ENCODE measurements at places on chromosomes 1 and 21.

GRCh38 chr1:10696977-10697376, 99.5 kb downstream of the CASZ1 start:
- H3K27me3 ChIP-seq: no peaks in the 10 kb centered on the region
- H3K4me1 ChIP-seq: peaks cover 27% of the 10 kb centered on the region
- H3K4me3 ChIP-seq: no peak overlapping the region
- H3K27ac ChIP-seq: no peak overlapping the region

DNA sequence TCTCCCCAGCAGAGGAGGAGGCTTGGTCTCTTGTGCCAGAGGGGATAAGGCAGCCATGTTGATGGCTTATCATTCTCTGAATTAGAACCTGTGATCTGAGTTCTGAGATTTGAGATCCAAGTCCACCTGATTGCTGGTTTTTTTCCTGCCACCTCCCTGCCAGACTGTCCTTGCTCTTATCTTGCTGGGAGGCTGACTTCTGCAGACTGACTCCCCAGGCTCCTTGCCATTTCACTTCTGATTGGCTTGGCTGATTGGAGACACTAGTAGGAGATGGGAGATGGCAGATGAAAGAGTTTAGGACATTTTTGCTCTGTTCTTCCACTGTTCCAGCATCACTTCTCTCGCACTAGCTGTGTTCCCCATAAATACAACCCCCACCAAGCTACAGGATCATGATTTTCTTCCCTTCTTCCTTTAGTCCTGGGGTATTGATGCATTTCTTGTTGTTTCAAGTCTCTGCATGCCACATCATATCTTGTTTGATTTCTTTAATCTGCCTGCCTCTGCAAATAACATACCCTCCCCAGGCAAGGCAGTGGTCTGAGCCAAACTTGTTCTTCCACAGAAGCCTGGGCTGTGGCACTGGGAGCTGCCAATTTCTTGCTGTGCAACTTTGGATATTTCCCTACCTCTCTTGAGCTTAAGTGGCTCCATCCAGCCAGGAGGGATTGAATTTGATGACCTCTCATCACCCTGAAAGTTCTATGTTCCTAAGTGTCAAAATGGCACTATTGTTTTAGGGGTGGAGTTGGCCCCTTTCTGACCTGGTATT, 963 bp upstream of the CYP4B1 start:
- no peak for DNase-seq
- no peak overlapping the region for H3K27ac ChIP-seq
- peaks cover 59% of the 10 kb centered on the region for H3K27me3 ChIP-seq

DNA sequence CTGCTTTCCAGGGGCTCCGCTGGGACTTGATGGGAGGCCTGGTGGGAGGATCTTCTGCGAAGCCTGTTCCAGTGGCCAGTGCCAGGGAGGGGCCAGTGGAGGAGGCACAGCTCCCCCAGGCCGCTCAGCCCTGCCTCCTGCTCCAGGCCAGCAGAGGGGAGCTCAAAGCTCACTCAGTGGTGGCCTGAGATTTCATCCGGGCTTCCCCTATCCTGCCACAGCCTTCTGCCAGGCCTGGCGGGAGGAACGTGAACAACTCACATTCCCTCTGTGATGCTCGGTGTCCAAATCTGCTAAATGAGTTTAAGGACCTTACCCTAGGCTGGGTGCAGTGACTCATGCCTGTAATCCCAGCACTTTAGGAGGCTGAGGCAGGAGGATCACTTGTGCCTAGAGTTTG, 3.3 kb downstream of the CLCNKB start:
- peaks cover 69% of the 10 kb centered on the region for H3K27me3 ChIP-seq
- no peak overlapping the region for H3K27ac ChIP-seq
- no peaks in the 10 kb centered on the region for H3K36me3 ChIP-seq
- DNase-seq: no peak
- H3K4me1 ChIP-seq: no peaks in the 10 kb centered on the region

- H3K4me1 ChIP-seq: no peaks in the 10 kb centered on the region
- H3K27me3 ChIP-seq: peaks cover 56% of the 10 kb centered on the region
- H3K36me3 ChIP-seq: no peaks in the 10 kb centered on the region
Observed at GRCh38 chr1:204746838-204747442, 61.4 kb upstream of the LRRN2 start.

- no peaks in the 10 kb centered on the region for H3K4me1 ChIP-seq
- H3K27me3 ChIP-seq: peaks cover 67% of the 10 kb centered on the region
- DNase-seq: no peak
- no peaks in the 10 kb centered on the region for H3K36me3 ChIP-seq
Observed at GRCh38 chr1:28811766-28812668, at the start of gene OPRD1. TSS of gene OPRD1 (plus strand) at chr1:28812170. CDS start at chr1:28812384, 214 bp downstream.

DNA sequence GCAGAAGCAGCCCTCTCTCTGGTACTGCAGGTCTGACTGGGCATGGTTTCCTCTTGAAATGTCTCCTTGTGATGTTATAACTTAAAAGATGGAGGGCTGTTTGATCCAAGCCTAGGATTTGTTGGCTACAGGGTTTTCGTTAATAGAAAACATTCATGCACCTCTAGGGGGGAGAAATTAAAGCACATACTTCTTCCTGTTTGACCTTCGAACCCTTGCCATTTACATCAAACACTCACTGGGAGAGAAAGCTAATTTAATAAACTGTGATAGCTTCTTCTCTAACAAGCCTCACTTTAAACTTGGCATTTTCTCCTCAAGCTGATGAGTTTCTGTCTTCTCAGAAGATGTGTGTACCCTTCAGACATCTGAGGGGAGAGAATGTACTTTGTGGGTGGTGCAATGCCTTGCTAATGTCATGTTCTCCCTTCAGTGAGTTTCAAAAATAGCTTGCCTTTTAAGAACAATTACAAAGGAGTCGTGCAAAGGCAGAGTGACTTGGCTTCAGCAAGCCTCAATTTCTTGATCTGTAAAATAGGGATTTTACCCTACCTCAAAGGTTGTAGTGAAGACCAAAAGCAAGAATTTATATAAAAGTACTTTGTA, 20.4 kb downstream of the CACHD1 start:
- H3K36me3 ChIP-seq: no peaks in the 10 kb centered on the region
- H3K27ac ChIP-seq: no peak overlapping the region
- H3K4me3 ChIP-seq: no peak overlapping the region

DNA sequence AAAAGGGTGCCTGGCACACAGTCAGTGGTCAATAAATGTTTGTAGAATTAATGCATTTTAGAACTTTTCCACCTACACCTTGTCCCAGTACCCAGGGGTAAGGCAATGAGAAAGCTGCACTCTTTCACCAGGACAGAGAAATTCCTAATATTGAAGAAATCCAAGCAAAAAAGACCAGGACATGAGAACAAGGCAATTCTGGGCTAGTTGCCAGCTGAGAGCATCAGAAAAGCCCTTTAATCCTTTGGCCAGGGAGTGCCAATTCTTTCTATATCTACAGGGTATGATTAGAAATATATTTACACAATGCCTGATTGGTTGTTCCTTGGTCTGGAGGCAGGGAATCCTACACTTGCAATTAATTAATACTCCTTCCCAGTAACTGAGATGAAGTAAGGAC, 492.4 kb upstream of the NFIA start:
- H3K4me3 ChIP-seq: no peak overlapping the region
- H3K4me1 ChIP-seq: no peaks in the 10 kb centered on the region
- no peaks in the 10 kb centered on the region for H3K36me3 ChIP-seq
- H3K27ac ChIP-seq: no peak overlapping the region
- DNase-seq: no peak
- H3K27me3 ChIP-seq: no peaks in the 10 kb centered on the region

- H3K4me3 ChIP-seq: no peak overlapping the region
- peaks cover 66% of the 10 kb centered on the region for H3K27me3 ChIP-seq
- H3K4me1 ChIP-seq: no peaks in the 10 kb centered on the region
- peaks cover 1% of the 10 kb centered on the region for H3K36me3 ChIP-seq
- no peak overlapping the region for H3K27ac ChIP-seq
Observed at GRCh38 chr1:232179896-232180778, 449.8 kb downstream of the SIPA1L2 start.

GRCh38 chr21:36379251-36379650, 5.9 kb upstream of the CHAF1B start:
- no peaks in the 10 kb centered on the region for H3K27me3 ChIP-seq
- no peak overlapping the region for H3K4me3 ChIP-seq
- peaks cover 22% of the 10 kb centered on the region for H3K36me3 ChIP-seq

DNA sequence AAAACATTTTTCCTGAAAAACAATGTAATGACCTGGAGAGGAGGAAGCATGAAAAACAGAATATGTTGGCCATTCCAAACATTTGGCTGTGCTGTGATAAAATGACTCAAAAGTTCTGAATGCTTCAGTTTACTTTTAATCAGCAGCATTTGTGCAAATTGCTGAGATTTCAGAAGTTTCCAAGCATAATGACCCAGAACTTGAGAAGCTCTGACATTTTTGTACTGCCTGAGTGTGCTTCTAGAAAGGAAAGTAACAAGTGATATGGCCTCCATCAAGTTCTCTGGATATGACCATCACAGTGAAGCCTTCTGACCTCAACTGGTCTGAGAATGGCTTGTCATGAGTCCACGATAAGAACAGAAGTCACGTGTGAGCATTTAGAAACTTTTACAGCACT, 283.4 kb upstream of the ZRANB2 start:
- H3K27ac ChIP-seq: no peak overlapping the region
- no peaks in the 10 kb centered on the region for H3K27me3 ChIP-seq
- no peak for DNase-seq
- no peaks in the 10 kb centered on the region for H3K4me1 ChIP-seq

GRCh38 chr1:171864308-171864707, 23.0 kb downstream of the DNM3 start:
- peaks cover 33% of the 10 kb centered on the region for H3K27me3 ChIP-seq
- no peak overlapping the region for H3K27ac ChIP-seq
- no peaks in the 10 kb centered on the region for H3K4me1 ChIP-seq
- no peaks in the 10 kb centered on the region for H3K36me3 ChIP-seq
- no peak for DNase-seq

GRCh38 chr1:85579622-85580021, 939 bp upstream of the CCN1 start:
- H3K27me3 ChIP-seq: peaks cover 84% of the 10 kb centered on the region
- peaks cover 21% of the 10 kb centered on the region for H3K4me1 ChIP-seq
- no peak overlapping the region for H3K4me3 ChIP-seq
- no peak for DNase-seq
- no peak overlapping the region for H3K27ac ChIP-seq
- no peaks in the 10 kb centered on the region for H3K36me3 ChIP-seq

DNA sequence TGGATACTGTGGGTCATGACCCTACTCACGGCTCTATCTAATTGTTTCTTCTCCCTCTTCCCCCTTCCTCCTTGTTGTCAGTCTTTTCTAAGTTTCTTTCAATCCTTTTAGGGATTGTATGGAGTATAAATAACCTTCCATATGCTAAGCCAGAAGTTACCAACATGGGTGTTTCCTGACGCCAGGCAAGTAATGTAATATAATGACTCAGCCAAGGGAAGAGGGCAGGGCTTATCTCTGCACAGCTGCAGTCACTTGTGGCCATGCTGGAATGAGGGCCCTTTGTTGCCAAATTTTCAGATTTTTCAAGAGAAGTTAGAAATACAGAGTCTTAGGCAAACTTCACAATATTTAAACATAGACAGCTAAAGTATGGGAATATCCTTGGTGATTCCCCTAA, 194.6 kb downstream of the ST6GALNAC3 start:
- peaks cover 3% of the 10 kb centered on the region for H3K36me3 ChIP-seq
- H3K4me3 ChIP-seq: peak overlapping the region; percentile 28
- no peaks in the 10 kb centered on the region for H3K27me3 ChIP-seq

- DNase-seq: no peak
- no peak overlapping the region for H3K27ac ChIP-seq
- no peaks in the 10 kb centered on the region for H3K4me1 ChIP-seq
- H3K4me3 ChIP-seq: no peak overlapping the region
- H3K27me3 ChIP-seq: no peaks in the 10 kb centered on the region
Observed at GRCh38 chr1:2477309-2477708, 1.2 kb downstream of the PLCH2 start.

DNA sequence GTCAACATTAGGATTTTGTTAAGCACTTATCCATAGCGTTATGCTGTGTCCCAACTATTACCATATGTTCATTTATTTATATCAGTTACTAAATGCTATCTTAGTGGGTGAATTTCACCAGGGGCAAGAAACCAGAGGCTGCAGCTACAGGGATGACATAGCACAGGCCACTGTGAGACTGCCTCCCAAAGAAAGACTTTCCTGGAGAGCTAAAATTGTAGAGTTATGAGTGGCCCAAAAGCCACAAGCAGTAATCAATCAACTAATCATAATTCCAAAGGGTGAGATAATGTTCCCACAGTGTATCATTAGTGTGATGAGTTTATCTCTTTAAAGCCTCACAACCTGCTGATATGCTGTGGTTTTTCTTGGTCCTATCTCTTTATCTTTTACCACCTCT, 3.8 kb upstream of the TGFB2 start:
- no peak overlapping the region for H3K4me3 ChIP-seq
- no peak for DNase-seq
- H3K27ac ChIP-seq: no peak overlapping the region
- no peaks in the 10 kb centered on the region for H3K36me3 ChIP-seq
- H3K27me3 ChIP-seq: no peaks in the 10 kb centered on the region
- no peaks in the 10 kb centered on the region for H3K4me1 ChIP-seq

DNA sequence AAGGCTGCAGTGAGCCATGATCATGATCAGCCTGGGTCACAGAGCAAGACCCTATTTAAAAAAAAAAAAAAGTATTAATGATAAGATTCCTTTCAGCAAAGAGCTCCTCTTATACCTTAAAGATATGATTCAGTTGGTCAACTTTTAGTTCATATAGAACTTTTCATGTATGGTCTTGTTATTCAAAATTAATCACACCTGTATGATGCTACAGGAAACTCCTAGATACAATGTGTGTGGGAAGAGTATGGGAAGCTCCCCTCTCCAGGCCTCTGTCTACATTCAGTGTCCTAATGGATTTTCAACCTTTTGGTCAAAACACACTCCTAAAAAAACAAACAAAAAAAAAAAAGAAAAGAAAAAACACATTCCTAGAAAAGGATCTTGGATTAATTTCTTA, 17.1 kb downstream of the MR1 start:
- H3K36me3 ChIP-seq: peaks cover 23% of the 10 kb centered on the region
- H3K4me1 ChIP-seq: peaks cover 12% of the 10 kb centered on the region
- peak overlapping the region; percentile 50 for H3K27ac ChIP-seq

- no peaks in the 10 kb centered on the region for H3K27me3 ChIP-seq
- H3K4me3 ChIP-seq: no peak overlapping the region
- DNase-seq: no peak
- no peaks in the 10 kb centered on the region for H3K36me3 ChIP-seq
Observed at GRCh38 chr1:236016782-236017400, 48.0 kb downstream of the NID1 start.

GRCh38 chr1:28899267-28899666, 15.1 kb upstream of the EPB41 start:
- DNase-seq: no peak
- H3K27ac ChIP-seq: peak overlapping the region; percentile 55
- H3K4me3 ChIP-seq: no peak overlapping the region
- H3K27me3 ChIP-seq: no peaks in the 10 kb centered on the region

DNA sequence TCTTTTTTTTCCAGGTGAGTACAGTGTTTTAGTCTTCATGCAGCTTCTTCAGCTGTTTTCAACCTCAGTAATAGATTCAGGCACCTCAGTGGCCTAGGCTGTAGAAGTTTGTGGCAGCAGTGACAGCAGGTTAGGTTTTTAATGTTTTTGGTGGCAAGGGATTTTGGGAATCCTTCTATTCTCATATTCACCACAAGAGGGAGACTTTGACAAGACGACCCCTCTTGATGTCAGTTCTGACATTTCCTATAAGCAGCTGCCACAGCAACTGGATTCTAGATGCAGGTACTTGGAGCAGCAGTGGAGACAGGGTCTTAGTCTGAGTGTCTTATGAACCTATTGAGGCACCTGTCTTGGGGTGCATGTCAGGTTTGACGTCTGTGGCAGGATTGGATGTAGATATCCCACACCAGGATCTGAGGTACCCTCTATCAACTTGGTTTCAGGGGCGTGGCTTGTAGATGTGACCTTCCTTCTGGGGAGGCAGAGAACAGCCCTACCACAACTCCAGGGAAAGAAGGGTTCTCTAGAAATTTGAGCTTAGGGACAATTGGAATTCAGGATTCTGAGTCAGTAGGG, 1104.2 kb upstream of the TMPRSS15 start:
- no peaks in the 10 kb centered on the region for H3K4me1 ChIP-seq
- H3K36me3 ChIP-seq: no peaks in the 10 kb centered on the region
- no peak overlapping the region for H3K4me3 ChIP-seq
- no peaks in the 10 kb centered on the region for H3K27me3 ChIP-seq
- no peak for DNase-seq

All from central memory CD8-positive, alpha-beta T cell (primary cell).